Esophagus mucosa (tissue), 1 donor: ENCODE measurements at places on chromosomes 13 and 19. TPM values are rescaled to one million over a fixed set of nuclear protein-coding genes. Genes with fewer than 3 reads are reported as not detected.

NLRP7 gene
- total RNA-seq = not detected

ZSWIM9 gene
- 2.4 TPM for total RNA-seq

GRCh38 chr19:28878862-28879566 lies 333.9 kb downstream of the UQCRFS1 start:
- peak; percentile 32 for ATAC-seq

DNA sequence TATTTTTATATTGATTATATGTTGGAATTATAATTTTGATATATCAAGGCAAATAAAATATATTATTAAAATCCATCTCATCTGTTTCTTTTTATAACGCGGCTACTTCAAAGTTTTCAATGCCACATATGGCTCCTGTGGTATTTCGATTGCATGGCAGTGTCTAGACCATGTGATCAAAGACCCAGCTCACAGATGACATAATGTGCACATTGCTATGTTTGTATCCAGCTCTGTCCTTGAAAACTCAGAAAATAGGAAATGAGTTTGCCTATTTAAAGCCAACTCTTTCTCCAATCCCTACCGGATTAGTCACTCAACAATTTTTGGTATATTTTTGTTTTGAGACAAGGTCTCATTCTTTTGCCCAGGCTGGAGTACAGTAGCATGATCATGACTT lies 26.2 kb downstream of the TMTC4 start:
- ATAC-seq = no peak

- ATAC-seq = peak; percentile 99
Observed at GRCh38 chr19:44051650-44052402, at the start of gene ZNF223. Gene ZNF223, plus strand, starts transcription at chr19:44052036. Its CDS starts 3,141 bp downstream, at chr19:44055177.

GRCh38 chr19:30046522-30046921 lies 104.5 kb downstream of the URI1 start:
- no peak for ATAC-seq

DNA sequence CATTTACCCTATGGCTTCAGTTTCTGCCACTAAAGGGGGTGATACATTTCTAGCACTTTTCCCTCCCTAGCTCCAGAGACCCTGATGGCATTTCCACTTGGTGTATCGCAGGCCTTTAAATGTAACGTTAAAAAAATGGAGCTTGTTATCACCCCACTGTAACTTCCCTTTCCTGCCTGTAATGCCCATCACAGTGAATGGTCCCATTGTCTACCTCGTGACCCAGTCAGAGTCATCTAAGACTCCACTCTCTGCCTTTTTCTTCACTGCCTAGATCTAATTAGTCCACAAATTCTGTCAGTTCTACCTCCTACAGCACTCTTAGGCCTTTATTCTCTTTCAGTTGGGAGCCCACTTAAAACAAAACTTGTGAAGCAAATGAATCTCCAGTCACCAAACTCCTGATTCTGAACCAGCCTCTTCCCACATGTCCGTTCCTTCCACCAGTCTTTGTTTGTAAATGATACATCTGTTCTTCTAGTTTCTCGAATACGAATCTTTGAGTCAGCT lies 64.8 kb downstream of the NHLRC3 start:
- ATAC-seq = no peak

DNA sequence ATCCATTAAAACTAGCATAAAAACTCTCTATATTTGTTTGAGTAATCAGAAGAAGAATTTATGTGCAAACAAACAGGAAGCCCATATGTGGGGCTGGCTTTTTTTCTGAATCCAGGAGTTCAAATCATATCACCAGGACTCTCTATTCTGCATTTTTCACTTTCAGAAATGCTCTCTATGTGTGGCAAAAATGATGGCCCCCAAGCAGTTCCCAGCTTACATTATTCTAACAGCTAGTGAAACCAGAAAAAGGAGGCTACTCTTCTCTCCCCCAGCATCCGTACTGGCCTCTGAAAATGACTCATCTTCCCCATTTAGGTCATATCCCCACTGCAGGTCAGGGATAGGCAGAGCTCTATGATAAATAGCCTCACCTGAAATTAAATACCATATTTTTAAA lies 20.4 kb downstream of the RBM26 start:
- ATAC-seq = no peak
